ENCODE measurements at places on chromosomes 11 and 22.

GRCh38 chr22:44023404-44024287, 456 bp upstream of the PARVB start:
- DNase-seq: peak; percentile 51

DNA sequence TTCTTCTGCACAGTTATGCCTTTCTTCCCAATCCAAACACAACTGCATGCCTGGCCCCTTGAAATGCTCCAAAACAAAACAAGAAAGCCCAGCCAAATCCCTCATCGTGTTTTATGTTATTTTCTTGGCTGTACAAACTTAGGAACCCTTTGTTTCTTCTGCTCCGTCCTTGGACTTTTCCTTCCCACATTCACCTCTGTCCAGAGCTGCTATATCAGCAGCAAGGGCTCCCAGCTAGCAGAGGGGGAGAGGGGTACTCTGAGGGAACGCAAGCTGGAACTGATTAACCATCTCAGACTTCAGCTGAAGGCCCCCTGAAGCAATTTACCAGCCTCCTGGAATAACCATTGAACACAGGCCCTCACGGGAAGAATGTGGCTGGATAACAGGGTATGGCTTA, 214.7 kb downstream of the TENM4 start:
- no peak for DNase-seq

DNA sequence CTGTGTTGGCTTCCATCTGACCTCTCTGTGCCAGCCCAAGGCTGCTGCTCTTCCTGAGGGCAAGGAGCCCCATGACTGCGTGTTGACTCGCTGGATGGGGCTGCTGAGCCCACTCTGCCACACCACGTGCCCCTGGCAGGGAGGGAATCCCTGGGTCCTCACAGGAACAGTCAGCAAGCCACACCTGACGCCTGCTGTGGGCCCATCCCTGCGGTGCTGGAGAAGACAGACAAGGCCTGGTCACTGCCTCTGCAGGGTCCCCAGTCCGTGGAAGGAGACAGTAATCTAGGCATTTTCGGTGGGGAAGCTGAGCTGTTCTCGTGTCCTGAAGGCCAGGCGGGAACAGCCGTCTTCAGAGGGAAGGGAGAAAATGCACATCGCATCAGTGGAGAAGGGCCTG, 10.6 kb upstream of the PPP6R3 start:
- DNase-seq: no peak

GRCh38 chr11:76798202-76798581, 15.0 kb downstream of the TSKU start:
- no peak for DNase-seq

DNA sequence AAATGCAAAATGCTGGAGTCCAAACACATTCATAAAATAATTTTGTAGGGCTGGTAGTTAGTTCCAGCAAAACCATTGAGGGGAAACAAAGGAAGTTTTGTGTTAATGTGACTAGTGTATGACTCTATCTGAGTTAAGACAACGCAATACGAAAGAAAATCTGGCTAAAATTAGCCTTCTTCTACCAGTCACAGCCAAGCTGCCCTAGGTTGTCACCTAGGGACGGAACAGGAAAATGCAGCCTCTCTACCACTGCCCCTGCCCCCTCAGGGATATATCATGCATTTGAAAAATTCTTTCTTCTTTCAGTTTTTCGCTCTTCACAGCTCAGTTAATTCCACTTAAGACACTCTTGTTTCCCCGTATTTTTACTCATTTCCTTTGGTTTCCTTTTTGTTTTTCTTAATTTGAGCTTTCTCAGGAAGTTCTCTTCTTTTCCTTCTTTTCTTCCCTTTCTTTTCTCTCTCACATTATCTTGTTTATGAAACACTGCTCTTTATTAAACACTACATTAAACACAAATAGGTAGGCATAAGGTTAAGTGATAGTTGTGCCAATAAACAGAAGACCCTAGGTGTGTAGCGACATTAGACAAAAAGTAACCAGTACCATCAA, 30.6 kb downstream of the KIRREL3 start:
- DNase-seq: peak; percentile 28

DNA sequence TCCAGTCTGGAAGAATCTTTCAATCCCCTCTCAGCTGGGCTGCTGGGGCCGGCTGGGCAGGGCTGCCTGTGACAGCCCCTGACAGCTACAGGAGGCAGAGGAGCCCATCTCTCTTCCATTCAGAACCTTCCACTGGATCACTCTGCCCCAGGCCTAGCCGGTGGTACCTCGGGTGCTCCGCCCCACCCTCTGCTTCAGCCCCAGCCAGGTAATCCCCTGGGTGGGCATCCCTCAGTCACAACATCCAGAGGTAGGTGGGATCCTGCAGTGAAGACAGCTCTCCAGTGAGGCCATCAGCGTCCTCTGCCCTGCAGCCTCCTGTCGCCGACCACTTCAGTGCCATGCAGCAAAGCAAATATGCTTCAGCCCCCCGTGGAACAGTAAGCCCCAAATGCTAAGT, 223.7 kb downstream of the DSCAML1 start:
- no peak for DNase-seq

DNA sequence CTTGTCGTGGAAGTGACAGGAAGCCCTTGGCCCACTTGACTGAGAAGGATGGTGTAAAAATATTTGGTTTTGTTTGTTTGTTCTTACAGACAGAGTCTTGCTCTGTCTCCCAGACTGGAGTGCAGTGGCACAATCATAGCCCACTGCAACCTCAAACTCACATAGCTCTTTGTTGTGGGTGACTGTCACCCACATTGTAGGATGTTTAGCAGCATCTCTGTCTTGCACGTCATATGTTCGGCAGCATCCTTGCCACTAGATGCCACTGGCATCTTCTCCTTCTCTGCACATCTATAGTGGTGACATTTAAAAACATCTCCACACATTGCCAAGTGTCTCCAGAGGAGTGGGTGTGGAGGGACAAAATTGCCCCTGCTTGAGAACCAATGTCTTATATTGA, 56.8 kb downstream of the PRR5L start:
- peak; percentile 55 for DNase-seq

- no peak for DNase-seq
Measured at GRCh38 chr11:101215069-101215468, 85.5 kb upstream of the PGR start.

DNA sequence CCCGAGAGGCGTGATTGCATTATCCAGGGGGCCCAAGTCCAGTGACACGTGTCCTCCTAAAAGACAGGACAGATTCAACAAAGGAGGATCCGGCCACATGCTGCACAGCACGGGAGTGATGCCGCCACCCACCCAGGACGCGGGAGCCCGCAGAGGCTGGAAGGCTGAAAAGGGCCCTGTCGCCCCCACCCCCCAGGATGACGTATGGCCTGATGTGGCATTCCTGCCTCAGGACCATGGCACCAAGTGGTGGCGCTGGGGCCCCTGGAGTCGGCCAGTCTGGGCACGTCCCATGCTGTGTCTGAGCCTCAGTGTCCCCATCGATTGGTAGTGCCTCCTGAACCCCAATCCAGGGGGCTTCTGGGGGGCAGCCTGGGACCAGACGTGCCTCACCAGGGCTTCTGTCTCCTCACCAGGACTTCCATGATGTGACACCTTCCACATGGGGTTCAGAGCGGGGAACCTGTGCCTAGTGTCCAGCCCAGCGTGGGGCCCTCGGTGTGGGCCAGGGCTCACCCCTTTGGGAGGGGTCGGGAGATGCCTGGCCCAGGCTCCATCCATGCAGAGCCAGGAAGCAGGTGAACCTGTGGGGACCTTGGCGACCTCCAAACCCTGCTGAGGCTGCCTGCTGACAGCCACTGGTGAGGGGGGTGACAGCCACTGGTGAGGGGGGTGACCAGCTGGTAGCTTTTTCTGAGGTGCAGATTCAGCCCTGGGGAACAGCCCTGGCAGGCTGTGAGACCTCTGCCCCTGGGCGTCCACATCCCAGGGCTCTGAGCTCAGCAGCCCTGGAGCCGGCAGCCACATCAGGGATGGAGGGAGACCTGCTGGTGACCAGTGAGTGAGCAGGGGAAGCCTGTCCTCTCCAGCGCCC, 75.3 kb downstream of the KCNQ1 start:
- DNase-seq: no peak

GRCh38 chr22:20080776-20081654, 974 bp downstream of the DGCR8 start:
- peak; percentile 10 for DNase-seq

DNA sequence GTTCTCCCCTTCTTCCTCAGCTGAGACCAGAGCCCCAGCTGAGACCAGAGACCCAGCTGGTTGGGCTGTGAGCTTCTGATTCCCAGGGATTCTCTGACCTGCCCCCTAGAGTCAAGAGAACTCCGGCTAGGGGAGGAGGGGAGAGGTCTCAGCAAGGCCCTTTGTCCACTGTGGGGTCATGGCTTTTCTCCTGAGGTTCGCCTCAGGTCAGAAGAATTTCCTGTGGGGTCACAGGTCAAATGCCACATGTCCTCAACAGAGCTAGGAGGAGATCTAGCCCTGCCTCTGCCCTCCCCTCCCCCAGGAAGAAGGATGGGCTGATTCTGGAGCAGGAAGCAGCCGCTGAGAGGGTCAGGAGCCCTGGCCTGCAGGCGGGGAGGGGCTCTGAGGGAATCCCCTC, 23.7 kb downstream of the HTR3A start:
- DNase-seq: no peak

DNA sequence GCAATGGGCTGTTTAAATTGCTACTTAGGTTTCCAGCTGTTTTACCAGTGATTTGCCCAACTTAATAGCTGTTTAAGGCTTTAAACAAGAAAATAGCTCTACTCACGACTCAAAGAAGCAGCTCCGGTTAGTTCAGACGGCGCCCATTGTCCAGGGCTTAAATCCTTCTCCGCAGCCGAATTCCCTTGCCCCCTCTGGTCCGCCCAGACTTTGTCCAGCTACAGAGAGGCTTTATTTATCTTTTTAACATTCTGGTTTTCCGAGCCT, 20.9 kb upstream of the SCUBE1 start:
- no peak for DNase-seq

- no peak for DNase-seq
Measured at GRCh38 chr22:20226077-20226716, 41.9 kb downstream of the RTN4R start.

- DNase-seq: no peak
Measured at GRCh38 chr11:116990811-116991210, 107.4 kb downstream of the SIK3 start.

GRCh38 chr22:49411236-49411635, 416.4 kb downstream of the BRD1 start:
- no peak for DNase-seq

DNA sequence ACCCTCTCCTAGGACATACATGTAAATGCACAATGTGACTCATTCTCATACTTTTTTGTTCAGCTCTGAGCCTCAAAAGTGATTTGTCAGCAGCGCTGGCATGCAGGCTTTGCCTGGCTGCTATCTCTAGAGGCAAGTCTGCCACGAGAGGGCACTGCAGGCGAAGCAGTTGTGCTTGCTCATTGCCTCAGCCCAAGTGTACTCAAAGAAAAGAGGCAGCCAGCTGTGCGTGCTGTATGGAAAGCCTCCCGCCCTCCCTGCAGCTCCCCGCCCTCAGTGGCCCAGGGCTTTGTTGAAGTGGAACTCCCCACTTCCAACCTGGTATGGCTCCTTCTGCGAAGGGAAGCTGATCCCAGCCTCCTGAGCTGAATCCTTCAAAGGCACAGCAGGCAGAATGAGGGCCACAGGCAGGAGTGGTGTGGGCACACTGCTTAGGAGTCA, 16.3 kb downstream of the SDHAF2 start:
- DNase-seq: peak; percentile 79

- DNase-seq: no peak
Measured at GRCh38 chr11:19810852-19811251, 98.2 kb downstream of the NAV2 start.

- DNase-seq: no peak
Measured at GRCh38 chr11:120134931-120135228, 3.0 kb downstream of the TRIM29 start.

- peak; percentile 66 for DNase-seq
Measured at GRCh38 chr11:36373016-36374010, 77.2 kb downstream of the PRR5L start.

DNA sequence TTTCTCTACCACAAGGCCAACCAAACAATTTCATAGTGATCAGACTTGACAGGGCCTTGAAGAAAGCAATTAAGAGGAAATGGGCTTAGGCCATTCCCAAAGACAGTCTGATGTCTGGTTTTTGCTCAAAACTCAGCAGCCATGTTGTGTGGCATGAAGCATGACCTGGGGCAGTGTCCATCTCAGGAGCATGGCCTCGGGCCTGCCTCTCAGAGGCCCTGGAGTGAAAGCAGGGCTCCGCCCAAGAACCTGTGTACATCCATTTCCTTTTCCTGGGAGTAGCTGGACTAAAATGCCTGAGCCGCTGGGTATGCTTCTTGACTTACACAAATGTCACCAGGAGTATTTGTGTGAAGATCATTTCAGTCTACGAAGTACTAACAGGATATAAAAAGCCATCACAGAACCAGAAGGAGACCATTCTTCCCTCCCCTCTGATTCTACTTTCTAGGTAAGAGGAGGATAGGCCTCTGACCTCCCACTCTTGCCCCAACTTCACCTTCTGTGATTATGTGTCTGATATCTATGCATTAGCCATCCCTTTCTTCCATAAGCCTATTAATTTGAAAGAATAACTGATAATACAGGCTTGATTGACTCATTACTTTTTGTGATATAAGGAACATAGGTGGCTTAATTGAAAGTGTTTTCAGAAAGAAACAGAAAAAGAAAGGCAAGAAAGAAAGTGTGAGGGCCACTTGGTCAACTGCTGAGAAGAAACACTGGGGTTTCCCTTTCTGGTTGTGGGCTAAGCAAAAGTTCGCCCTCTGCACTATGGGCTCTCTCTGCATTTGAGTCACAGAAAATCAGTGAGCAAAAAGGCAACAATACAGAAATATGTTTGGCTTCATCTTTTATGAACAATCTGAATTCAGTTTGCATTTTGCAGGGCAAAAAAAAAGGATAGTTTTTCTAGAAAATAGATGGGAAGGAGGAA, 188.6 kb upstream of the MTMR2 start:
- no peak for DNase-seq

- peak; percentile 16 for DNase-seq
Measured at GRCh38 chr11:119518746-119519730, 96.1 kb upstream of the THY1 start.

- no peak for DNase-seq
Measured at GRCh38 chr22:38614332-38615063, 41.7 kb downstream of the FAM227A start.

- no peak for DNase-seq
Measured at GRCh38 chr11:69321877-69322361, 28.0 kb downstream of the MYEOV start.

GRCh38 chr11:3192511-3193372, 25.9 kb downstream of the MRGPRG start:
- DNase-seq: no peak

DNA sequence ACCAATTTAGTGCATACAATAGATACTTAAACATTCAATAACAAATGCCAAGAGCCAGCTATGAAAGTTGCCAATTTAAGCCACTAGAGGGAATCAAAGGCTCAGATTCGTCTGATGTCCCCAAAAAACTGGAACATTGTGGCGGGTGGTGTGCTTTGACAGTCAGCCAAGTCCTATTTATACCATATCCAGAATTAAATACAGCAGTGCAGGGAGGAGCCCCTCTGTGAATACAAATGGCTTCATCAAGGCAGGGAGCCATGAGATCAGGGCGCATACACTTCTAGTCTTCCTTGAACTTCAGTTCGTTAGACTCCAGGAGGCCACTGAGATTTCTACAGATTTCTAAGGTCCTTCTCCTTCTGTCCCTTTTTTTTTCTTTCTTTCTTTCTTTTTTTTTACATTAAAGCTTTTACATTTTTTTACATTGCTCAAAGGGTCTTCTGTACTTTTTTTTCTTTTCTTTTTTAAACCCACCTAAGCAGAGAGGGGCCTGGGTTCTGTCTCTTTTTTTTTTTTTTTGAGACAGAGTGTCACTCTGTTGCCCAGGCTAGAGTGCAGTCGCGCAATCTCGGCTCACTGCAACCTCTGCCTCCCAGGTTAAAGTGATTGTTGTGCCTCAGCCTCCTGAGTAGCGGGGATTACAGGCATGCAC, 41.5 kb upstream of the HSPA8 start:
- peak; percentile 66 for DNase-seq

GRCh38 chr11:104876324-104876723, 21.9 kb downstream of the CASP12 start:
- DNase-seq: no peak

Measured in SW480 (cell line).